ENCODE measurements at places on chromosomes 16 and 17.
A peak's percentile ranks its signal among the peaks of the same experiment; 100 is the strongest.

- no peak for DNase-seq
- no peaks in the 10 kb centered on the region for H3K36me3 ChIP-seq
- no peaks in the 10 kb centered on the region for H3K4me1 ChIP-seq
- H3K27ac ChIP-seq, result no peak overlapping the region
- H3K4me3 ChIP-seq, result no peak overlapping the region
Observed at GRCh38 chr17:356671-357434, 4.2 kb upstream of the RPH3AL start.

GRCh38 chr16:89616623-89617022, 3.2 kb downstream of the DPEP1 start:
- no peak for DNase-seq
- no peak overlapping the region for H3K4me3 ChIP-seq
- H3K4me1 ChIP-seq, result no peaks in the 10 kb centered on the region
- no peaks in the 10 kb centered on the region for H3K36me3 ChIP-seq
- H3K27ac ChIP-seq, result peak overlapping the region; percentile 75
- no peaks in the 10 kb centered on the region for H3K27me3 ChIP-seq

DNA sequence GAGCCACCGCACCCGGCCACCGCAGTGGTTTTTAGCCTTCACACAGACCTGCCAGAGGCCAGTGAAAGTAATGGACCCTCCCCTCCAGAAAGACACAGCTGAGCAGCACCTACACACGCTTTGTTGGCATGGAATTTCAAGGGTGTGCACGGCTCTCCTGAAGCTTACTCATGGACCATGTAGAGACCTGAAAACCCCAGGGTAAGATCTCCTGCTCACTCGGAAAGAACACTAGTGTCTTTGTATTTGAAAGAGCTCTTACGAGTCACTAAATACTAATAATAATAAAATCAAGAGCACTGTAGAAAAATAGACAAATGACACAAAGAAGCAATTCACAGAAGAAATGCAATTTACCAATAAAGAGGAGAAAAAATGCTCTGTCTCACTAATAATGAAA, 20.0 kb downstream of the SLC43A2 start:
- H3K4me3 ChIP-seq, result no peak overlapping the region
- H3K36me3 ChIP-seq, result no peaks in the 10 kb centered on the region
- DNase-seq, result no peak
- no peak overlapping the region for H3K27ac ChIP-seq

- peak overlapping the region; percentile 89 for H3K4me3 ChIP-seq
- H3K36me3 ChIP-seq, result peaks cover 34% of the 10 kb centered on the region
- H3K4me1 ChIP-seq, result peaks cover 11% of the 10 kb centered on the region
- peak; percentile 72 for DNase-seq
- H3K27ac ChIP-seq, result peak overlapping the region; percentile 84
- no peaks in the 10 kb centered on the region for H3K27me3 ChIP-seq
Observed at GRCh38 chr17:7308625-7309433, 1.4 kb downstream of the EIF5A start.

GRCh38 chr16:31700200-31700529, 172.5 kb downstream of the AHSP start:
- no peak for DNase-seq
- H3K4me3 ChIP-seq, result peak overlapping the region; percentile 91
- H3K36me3 ChIP-seq, result no peaks in the 10 kb centered on the region
- no peak overlapping the region for H3K27ac ChIP-seq
- H3K27me3 ChIP-seq, result no peaks in the 10 kb centered on the region
- H3K4me1 ChIP-seq, result no peaks in the 10 kb centered on the region

- no peaks in the 10 kb centered on the region for H3K36me3 ChIP-seq
- H3K27ac ChIP-seq, result no peak overlapping the region
- H3K27me3 ChIP-seq, result no peaks in the 10 kb centered on the region
- peaks cover 5% of the 10 kb centered on the region for H3K4me1 ChIP-seq
Observed at GRCh38 chr16:88446736-88447135, 6.3 kb upstream of the ZFPM1 start.

DNA sequence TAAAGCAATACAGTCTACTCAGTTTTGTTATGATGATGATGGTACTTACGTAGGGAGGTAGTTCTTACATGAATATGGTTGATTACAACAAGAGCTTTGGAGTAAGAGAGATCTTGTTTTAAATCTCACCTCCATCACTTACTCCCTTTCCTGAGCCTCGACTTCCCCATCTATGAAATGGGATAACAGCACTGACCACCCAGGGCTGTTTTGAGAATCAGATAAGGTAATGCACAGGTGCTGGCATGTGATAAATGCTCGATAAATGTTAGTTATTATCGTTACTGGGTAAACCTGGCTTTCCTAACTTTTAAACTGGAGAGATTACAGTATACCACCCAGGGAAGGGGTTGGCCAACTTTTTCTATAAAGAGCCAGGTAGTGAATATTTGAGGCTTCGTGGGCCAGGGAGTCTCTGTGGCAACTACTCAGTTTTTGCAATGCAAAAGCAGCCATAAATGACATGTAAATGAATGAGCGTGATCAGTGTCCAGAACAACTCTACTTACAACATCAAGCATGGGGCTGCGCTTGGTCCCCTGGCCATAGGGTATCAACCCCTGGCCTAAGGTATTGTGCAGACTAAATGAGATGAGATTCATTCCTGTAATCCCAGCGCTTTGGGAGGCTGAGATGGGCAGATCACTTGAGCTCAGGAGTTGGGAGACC, 73.7 kb downstream of the BMERB1 start:
- H3K4me3 ChIP-seq, result no peak overlapping the region
- no peaks in the 10 kb centered on the region for H3K4me1 ChIP-seq
- DNase-seq, result no peak
- H3K27me3 ChIP-seq, result no peaks in the 10 kb centered on the region
- no peak overlapping the region for H3K27ac ChIP-seq

GRCh38 chr17:40582328-40582901, 17.1 kb upstream of the CCR7 start:
- no peaks in the 10 kb centered on the region for H3K27me3 ChIP-seq
- no peaks in the 10 kb centered on the region for H3K36me3 ChIP-seq
- no peaks in the 10 kb centered on the region for H3K4me1 ChIP-seq
- DNase-seq, result peak; percentile 72

- H3K36me3 ChIP-seq, result peaks cover 37% of the 10 kb centered on the region
- no peak for DNase-seq
- no peaks in the 10 kb centered on the region for H3K27me3 ChIP-seq
- H3K4me1 ChIP-seq, result peaks cover 18% of the 10 kb centered on the region
- H3K4me3 ChIP-seq, result no peak overlapping the region
Observed at GRCh38 chr17:39921323-39921722, 2.9 kb upstream of the GSDMB start.

DNA sequence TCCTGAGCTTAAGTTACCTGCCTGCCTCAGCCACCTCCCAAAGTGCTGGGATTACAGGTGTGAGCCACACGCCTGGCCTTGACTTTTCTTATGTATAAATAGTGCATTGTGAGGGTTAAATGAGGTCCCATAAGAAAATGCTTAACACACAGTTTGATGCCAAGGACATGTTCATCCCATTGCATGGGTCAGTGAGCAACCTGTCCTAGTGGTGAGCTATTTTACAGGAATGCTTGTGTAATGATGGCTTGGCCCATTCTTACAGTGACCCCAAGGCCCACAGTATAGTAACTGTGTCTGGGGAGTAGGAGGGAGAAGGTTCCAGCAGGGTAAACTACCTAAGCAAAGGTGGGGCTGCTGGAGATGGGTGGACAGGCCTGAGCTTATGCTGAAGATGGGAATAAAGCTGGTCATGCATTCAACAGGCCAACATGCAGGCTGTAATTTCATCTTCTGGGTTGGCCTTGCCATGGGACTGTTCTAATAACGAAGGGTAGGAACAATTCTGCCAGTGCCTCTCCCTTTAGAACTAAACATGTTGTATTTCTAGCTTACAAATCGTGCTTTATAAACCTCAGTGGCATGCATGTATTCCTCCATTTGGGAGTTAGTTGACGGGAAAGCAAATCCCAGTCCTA, 6.2 kb downstream of the ACSF2 start:
- H3K27ac ChIP-seq, result no peak overlapping the region
- H3K4me3 ChIP-seq, result no peak overlapping the region
- no peak for DNase-seq
- H3K4me1 ChIP-seq, result peaks cover 14% of the 10 kb centered on the region
- H3K36me3 ChIP-seq, result no peaks in the 10 kb centered on the region

DNA sequence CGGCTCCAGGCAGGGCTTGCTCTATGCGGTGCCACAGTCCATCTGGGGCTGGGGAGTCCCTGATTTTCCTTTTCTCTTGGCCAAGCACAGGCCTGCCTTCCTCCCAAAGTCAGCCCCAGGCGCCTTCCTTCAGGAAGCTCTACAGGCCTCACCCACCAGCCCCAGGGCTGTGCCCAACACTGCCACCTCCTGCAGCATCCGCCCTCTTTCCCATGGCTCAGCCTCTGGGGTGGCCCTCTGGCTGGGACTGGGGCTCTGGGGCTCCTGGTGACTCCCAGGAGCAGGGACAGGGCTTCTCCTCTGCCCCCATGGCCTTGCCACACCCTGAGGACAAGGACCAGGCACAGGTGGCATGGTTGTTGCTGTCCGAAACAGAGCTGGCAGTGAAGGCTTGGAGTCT, 817 bp downstream of the ITGB4 start:
- no peaks in the 10 kb centered on the region for H3K4me1 ChIP-seq
- DNase-seq, result no peak
- no peak overlapping the region for H3K4me3 ChIP-seq
- H3K27ac ChIP-seq, result peak overlapping the region; percentile 82
- no peaks in the 10 kb centered on the region for H3K36me3 ChIP-seq

- no peaks in the 10 kb centered on the region for H3K36me3 ChIP-seq
- H3K4me3 ChIP-seq, result no peak overlapping the region
- H3K27ac ChIP-seq, result no peak overlapping the region
Observed at GRCh38 chr16:30027588-30028437, 3.3 kb downstream of the TLCD3B start.

DNA sequence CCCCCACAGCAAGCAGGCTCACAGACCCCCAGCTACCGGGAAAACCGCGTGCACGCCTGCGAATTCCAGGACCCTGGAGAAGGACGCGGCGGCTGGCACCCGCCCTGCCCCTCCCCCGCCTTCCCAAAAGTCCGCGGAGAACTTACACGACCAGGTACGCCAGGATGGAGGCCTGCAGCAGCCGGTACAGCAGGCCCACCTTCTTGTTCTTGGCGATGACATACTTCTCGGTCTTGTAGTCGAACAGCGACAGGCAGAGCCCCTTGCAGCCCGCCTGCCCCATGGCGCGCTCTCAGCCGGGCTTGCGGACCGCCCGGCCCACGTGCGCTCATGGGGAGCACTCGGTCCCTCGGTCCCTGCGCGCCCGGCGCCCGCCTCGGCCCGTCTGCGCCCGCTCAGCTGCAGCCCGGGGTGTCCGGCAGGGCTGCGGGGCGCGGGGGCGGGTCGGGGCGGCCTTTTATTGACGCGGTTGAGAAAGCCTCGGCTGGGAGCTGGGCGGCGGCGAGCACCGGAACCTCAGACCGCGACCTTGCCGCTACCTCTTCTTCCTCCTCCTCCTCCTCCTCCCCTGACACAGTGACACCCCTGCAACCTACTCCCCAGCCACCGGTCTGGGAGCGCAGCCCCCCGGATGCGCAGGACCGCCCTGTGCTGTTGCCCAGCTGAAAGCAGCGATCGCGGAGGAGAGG, at the start of gene P2RX5:
Gene P2RX5 (minus strand): TSS at position 433 of the 689 bp plus-strand sequence. CDS start 150 bp downstream, at position 283.
- no peaks in the 10 kb centered on the region for H3K4me1 ChIP-seq
- H3K27ac ChIP-seq, result peak within 1 kb of the TSS; percentile 84
- H3K36me3 ChIP-seq, result no peaks in the 10 kb centered on the region
- H3K4me3 ChIP-seq, result peak within 1 kb of the TSS; percentile 11

DNA sequence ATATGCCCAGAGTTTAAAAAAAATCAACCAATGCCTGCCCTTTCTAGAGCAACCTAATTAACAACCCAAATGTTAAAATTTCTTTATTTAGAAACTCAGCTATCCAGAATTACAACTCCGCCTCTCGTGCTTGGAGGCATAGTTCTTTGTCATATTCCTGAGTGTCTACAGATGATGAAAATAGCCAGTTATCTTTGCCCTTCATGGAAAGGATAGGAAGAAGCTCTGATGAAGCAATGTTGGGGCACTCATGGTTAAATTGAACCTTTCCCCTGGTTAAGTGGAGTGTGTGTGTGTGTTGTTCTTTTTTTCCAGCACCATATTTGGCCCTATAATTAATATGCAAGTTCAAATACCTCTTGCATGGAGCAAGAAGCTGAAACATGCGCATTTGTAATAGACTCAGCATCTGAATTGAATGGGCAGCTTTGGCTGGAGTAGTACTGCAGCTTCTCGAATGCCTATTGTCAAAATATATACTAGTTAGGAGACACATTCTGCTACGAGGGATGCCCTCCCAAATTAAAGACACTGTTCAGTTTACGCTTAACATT, 506.2 kb downstream of the WWOX start:
- H3K27me3 ChIP-seq, result no peaks in the 10 kb centered on the region
- no peaks in the 10 kb centered on the region for H3K36me3 ChIP-seq
- H3K27ac ChIP-seq, result no peak overlapping the region

- H3K4me1 ChIP-seq, result no peaks in the 10 kb centered on the region
- no peak overlapping the region for H3K4me3 ChIP-seq
- H3K27me3 ChIP-seq, result no peaks in the 10 kb centered on the region
- H3K27ac ChIP-seq, result no peak overlapping the region
- H3K36me3 ChIP-seq, result peaks cover 42% of the 10 kb centered on the region
Observed at GRCh38 chr16:16042076-16042475, 92.7 kb downstream of the ABCC1 start.

GRCh38 chr16:12767897-12768296, 35.8 kb downstream of the CPPED1 start:
- H3K4me3 ChIP-seq, result no peak overlapping the region
- DNase-seq, result no peak
- H3K36me3 ChIP-seq, result no peaks in the 10 kb centered on the region
- H3K4me1 ChIP-seq, result no peaks in the 10 kb centered on the region

DNA sequence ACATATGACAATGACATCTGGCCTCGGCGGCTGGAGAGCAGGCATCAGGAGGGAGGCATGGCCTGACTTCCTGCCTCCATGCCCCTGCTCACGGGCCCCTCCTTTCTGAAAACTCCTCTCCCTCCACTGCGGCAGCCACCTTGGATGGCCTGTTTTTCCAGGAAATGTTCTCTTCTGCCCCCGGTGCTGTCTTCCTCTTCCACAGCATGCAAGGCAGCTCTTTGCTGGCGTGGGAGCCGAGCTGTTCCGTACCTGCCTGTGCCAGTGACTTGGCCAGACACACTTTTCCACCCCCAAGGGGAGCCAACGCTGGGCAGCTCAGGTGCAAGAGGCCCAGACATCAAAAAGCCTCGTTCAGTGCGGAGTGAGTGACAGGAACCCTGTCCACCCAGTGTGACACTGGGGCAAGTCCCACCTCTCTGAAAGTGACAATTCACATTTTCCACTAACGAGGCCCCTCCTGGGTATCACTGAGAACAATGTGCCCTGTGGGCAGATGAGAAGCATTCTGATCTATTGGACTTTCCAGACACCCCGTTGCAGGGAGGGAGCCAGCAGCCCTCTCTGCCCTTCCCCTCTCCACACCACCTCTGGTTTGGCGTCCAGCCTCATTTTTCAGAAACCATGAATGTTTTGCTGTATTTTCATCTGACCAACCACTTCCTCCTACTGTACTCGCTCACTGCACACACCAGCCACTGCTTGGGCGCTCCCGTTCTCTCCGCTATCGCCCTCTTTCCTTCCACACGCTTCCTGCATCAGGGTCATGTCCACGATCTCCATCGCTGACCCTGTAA, 31.2 kb downstream of the NSMCE1 start:
- peak overlapping the region; percentile 72 for H3K27ac ChIP-seq
- peak; percentile 16 for DNase-seq
- H3K4me3 ChIP-seq, result no peak overlapping the region

GRCh38 chr17:59620064-59620359, 317 bp downstream of the CLTC start:
- no peaks in the 10 kb centered on the region for H3K36me3 ChIP-seq
- H3K27me3 ChIP-seq, result no peaks in the 10 kb centered on the region
- no peak for DNase-seq
- peak overlapping the region; percentile 93 for H3K4me3 ChIP-seq
- peaks cover 3% of the 10 kb centered on the region for H3K4me1 ChIP-seq

- peaks cover 10% of the 10 kb centered on the region for H3K4me1 ChIP-seq
- H3K36me3 ChIP-seq, result no peaks in the 10 kb centered on the region
- H3K27me3 ChIP-seq, result no peaks in the 10 kb centered on the region
Observed at GRCh38 chr16:47136099-47136842, 7.5 kb downstream of the NETO2 start.

Data from lung (tissue), 17 donors.